ENCODE measurements at places on chromosomes 13 and 19.

- DNase-seq = no peak
Observed at GRCh38 chr13:90008707-90009149, 1338.8 kb upstream of the MIR17HG start.

DNA sequence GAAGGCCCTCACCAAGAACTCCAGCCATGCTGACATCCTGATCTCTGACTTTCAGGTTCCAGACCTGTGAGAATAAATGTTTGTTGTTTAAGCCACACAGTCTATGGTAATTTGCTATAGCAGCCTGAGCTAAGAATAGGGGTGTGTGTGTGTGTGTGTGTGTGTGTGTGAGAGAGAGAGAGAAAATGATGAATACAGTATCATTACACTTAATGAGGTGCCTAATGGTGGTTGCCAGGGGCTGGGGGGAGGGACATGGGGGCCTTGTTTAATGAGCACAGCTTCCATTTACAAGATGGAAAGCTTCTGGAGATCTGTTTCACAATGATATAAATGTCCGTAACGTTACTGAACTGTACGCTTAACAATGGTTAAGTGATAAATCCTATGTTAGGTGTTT, 53.8 kb upstream of the LATS2 start:
- DNase-seq = no peak

DNA sequence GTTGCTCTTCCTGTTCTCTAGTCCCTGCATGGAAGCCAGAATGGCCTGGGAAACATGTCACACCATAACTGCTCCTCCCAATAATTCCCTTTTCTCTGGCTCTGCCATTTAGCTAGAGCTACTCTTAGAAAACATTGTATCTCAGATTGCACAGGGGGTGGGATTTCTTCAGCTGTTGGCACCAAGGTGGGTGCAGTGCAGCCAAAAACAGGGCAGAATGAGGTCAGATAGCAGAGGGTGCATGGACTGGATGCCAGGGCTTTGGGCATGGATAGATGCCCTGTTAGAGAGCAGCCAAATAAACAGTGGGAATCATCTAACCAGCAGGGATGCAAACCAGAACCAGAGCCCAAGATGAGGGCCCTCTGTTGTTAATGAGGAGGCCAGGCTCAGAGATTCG, 4.9 kb upstream of the AMER2 start:
- no peak for DNase-seq

GRCh38 chr13:28012383-28012782, 23.9 kb upstream of the URAD start:
- DNase-seq = no peak

GRCh38 chr13:99118179-99118578, 82.5 kb upstream of the UBAC2 start:
- DNase-seq = no peak

GRCh38 chr19:58582985-58583384, 9.8 kb upstream of the MZF1 start:
- no peak for DNase-seq

DNA sequence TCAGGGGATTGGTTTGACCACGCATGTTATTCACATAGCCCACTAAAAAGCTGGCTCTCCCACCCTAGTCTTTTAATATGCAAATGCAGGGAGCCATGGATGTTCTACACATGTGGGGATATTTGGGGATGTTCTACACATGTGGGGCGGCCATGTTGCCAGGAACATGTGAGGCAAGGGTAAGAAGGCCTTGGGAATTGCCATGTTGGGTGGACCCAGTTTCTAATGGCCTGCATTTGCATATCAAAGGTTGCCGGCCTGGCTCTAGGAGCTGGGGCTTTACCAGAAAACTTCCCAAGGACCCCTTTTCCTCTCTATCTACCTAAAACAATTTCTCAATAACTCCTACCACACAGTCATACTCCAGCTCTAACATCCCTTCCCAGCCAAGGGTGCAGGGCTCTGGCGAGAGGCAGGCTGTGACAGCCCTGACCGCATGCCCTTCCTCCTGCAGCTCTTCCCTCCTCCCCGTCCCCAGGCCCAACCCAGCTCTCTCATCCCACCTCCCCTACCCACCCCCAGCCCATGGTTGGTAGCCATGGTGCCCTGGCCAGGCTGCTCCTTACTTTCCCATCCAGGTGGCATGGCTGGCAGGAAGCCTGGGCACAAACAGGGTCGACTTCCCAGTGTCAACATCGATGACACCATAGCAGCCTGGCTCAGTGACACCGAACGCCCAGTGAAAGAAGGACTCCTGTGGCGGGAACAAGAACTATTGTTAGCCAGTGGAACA, 11.0 kb downstream of the PEPD start:
- no peak for DNase-seq

- DNase-seq = no peak
Observed at GRCh38 chr13:38180670-38181069, 169.0 kb upstream of the UFM1 start.

- no peak for DNase-seq
Observed at GRCh38 chr13:93625536-93625935, 398.9 kb downstream of the GPC6 start.

GRCh38 chr13:81639984-81640582, 1299.2 kb upstream of the SPRY2 start:
- no peak for DNase-seq

- no peak for DNase-seq
Observed at GRCh38 chr13:23654111-23655110, 84.2 kb downstream of the TNFRSF19 start.

DNA sequence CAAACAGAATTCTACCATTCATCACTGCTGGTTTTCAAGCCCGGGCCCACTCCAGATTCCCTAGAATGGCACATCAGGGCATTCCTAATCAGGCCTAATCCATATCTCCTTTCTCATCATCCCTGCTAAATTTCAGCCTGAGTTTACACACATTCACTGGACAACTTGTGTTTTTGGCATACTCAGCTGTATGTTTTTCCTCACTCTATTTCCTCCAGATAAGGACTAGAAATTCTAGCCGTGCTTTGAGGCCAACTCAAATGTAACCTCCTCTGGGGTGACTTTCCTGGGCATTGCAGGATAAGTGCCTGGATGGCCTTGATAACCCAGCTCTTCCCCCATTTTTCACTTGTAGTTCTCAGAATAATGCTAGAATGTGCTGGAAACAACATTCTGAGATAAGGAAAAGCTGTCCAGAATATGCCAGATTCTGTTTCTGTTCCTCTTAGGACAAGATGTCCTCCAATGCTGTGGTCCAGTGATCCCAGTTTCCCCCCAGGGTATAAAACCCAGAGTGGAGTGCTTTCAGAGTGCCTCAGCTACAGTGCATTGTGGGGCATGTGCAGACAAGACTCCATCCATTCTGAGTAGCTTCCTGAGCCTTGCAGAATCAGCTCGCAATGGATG, 66.9 kb upstream of the CLDN10 start:
- DNase-seq = no peak

GRCh38 chr13:24264976-24265375, 44.4 kb upstream of the C1QTNF9 start:
- DNase-seq = peak; percentile 67

GRCh38 chr19:53947624-53948023, 15.1 kb upstream of the CACNG8 start:
- DNase-seq = no peak

- no peak for DNase-seq
Observed at GRCh38 chr13:29196409-29197074, 376.4 kb downstream of the MTUS2 start.

DNA sequence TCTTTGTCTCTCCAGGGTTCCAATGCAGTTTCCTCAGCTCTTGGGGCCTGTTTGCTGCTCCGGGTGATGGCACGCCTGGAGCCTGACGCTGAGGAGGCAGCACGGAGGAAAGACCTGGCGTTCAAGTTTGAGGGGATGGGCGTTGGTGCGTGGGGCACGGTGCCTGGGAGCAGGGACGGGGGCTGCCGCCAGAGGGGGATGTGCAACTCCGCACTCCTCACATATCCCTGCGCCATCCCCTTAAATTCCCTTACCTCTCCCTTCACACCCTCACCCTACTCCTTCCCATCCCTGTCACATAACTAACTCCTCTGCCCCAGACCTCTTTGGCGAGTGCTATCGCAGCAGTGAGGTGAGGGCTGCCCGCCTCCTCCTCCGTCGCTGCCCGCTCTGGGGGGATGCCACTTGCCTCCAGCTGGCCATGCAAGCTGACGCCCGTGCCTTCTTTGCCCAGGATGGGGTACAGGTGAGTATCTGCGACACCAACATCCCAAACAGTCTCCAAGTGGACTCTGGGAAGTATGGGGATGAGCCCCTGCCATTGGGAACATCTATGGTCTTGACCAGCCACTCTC, 31.1 kb downstream of the TRPM4 start:
- no peak for DNase-seq

DNA sequence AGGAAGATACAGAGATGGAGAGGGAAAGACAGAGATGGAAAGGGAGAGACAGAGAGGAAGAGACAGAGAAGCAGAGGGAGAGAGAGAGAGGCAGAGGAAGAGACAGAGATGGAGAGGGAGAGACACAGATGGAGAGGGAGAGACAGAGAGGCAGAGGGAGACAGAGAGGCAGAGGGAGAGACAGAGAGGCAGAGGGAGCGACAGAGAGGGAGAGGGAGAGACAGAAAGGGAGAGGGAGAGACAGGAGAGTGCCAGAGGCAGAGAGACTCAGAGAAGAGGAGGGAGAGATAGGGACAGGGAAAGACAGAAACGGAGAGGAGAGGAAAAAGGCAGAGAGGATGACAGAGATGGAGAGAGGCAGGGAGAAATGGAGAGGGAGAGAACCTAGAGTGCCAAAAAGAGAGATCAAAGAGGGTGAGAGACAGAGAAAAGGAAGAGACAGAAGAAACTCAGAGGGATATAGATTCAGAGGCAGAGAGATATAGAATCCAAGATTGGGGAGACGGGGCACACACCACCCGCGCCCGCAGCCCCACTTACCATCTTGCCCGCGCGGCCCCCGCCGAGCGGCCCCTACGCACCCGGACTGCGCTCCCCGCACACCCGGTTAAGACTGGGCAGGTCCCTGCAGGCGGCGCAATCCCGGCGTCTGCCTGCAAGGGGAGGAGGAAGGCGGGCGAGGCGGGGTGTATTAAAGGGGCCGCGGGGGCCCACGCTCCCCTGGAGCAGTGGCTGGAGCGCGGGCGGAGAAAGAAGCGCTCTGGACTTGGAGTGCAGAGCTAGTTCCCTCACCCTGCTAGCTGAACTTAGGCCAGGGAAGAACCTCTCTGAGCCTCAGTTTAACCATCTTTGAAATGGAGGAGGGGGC, 10.7 kb downstream of the TM6SF2 start:
- no peak for DNase-seq

DNA sequence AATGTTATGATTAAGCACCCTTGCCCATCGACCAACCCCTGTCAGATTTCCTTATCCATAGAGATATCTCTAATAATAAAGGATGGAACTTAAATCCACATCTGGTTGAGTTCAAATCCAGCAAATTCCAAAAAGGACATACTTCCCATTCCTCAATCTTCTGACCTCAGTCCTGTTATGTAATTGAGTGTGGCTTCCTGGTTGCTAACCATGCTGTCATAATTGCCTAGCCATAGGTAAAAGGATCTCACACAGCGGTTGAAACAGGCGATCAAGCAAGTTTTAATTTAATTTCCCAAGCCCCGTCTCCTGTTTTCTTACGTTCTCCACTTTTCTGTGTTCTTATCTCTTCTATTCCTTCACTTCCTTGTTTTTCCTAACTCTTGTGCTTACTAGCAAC, 550.3 kb downstream of the GPC6 start:
- DNase-seq = no peak

- no peak for DNase-seq
Observed at GRCh38 chr13:28136916-28137315, 1.4 kb upstream of the PAN3 start.

DNA sequence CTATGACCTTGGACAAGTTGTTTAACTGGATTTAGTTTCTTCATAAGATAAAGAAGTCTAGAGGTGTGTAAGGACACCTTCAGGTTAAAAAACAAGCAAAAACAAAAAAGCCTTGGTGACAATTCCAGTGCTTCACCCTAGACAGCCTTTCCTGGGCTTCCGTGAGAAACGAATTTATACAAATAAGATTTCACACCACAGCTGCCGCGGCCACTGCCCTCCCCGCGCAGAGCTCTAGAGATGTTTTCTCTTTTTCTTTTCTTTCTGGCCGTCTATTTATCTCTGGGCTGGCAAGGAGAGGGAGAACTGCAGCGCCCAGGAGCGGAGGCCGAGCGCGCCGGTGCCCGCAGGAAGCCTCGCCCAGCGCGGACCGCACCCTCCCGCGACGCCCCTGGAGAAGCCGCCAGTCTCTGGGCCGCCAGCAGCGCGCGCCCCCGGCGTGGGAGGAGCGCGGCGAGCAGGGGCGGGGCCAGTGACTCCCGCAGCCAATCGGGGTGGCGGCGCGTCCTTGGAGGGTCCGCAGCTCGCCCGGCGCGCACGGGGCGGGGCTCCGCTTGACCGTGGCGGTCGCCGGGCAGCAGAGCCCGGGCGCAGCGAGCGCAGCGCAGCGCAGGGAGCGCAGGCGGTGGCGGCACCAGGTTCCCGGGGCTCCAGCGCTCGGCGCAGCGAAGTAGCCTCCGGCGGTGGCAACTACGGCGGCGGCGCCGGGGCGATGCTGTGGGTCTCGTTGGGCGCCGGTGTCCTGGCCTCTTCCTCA, 107.0 kb downstream of the RXFP2 start:
- peak; percentile 51 for DNase-seq

DNA sequence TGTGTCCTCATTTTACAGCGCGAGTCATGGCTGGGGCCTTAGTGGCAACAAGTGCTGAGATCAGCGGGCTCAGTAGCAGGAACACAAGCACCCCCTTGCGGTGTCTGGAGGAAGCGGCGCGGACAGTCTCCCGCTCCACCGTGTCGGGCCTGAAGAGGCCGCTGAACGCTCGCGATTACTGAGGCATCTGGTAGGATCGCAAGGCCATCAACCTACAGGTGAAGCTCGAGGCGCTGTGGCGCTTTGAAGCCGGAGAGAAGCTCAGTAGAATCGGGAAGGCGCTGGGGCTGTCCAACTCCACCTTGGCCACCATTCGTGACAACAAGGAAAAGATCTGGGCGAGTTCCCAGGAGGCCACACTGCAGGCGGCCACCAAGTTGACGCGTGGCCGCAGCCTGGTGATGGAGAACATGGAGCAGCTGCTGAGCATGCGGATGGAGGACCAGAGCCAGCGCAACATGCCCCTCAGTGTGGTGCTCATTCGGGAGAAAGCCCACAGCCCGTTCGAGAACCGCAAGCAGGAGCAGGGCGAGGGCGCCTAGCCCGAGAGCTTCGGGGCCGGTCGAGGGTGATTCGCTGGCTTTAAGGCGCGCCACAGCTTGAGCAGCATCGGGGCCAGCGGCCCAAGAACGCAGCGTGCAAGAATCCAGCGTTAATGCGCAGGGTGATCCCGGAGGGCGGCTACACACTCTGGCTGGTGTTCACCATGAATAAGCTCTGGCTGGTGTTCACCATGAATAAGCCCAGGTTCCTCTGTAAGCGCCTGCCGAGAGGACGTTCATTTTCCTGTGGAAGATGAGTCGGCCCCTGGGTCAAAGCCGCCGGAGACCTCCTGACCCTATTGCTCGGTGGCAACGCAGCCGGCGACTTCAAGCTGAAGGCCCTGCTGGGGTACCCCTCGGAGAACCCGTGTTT, 8.3 kb upstream of the MZF1 start:
- peak; percentile 75 for DNase-seq

DNA sequence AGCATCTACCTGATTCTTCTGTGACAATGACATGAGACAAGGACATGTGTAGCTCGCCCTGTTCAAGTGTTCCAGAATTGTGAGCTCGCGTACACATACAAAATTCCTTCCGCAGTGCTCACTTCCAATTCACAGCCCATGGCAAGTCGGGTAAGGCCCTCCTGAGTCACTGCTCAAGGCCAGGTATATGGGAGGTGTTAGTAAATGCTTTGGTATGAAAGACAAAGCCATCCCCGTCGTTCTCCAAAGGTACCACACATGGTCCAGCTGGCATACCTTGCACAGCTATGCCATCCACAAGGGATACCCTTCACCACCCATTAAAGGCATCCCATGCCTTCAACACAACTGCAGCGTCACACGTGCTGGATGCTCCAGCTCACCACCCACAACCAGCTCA, 4.4 kb upstream of the ELL start:
- DNase-seq = no peak

- peak; percentile 37 for DNase-seq
Observed at GRCh38 chr19:47813304-47813994, 8.3 kb upstream of the CRX start.

All from stimulated activated CD8-positive, alpha-beta memory T cell treated with anti-CD3 and anti-CD28 coated beads, Interleukin-12 subunit alpha, Interleukin-12 subunit beta, amount 100 ng/mL, for 4 hours (primary cell).